Heart left ventricle (tissue), 16 donors: ENCODE measurements at places on chromosomes 5 and 9.
A peak's percentile ranks its signal among the peaks of the same experiment; 100 is the strongest.

DNA sequence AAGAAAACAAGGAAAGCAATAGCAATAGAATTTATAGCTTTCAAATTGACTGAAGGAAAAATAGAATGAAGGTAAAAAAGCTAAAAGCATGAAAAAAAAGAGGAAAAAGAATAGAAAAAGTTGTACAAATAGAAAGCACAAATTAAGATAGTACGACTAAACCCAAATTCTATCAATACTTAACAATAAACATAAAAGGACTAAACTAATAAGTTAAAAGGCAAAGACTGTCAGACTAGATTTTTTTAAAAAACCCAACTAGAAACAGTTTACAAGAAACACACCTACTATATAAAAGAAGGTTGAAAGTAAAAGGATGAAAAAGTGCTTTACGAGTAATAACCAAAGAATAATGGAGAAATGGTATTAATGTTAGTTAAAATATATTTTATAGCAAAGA is 34.7 kb upstream of the NRARP start:
- no peaks in the 10 kb centered on the region for H3K27me3 ChIP-seq
- no peaks in the 10 kb centered on the region for H3K4me1 ChIP-seq
- no peak for DNase-seq
- H3K4me3 ChIP-seq = no peak overlapping the region

DNA sequence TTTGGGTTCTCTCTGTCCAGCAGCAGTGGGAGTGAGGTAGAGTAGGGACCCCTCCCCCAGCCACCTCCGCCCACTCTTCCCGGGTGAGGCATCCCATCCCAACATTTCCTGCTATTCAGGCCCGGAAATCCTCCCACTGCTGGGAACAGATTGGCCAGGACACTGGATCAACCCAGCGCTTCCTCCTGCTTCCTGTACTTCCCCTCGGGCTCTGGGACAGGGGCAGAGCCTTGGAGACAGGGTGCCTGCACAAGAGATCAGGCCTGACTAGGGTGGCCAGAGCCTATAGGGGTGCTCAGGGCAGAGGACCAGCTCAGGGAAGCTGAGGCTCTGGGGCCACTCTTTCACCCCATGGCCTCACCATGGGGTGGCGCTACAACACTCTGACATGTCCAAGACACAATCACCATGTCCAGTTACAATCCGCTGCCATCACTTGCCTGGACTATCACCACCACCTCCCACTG is 14.5 kb downstream of the SH2D3C start:
- peaks cover 52% of the 10 kb centered on the region for H3K4me1 ChIP-seq
- H3K27me3 ChIP-seq = no peaks in the 10 kb centered on the region
- peak; percentile 81 for DNase-seq
- H3K36me3 ChIP-seq = peaks cover 22% of the 10 kb centered on the region

- H3K4me1 ChIP-seq = no peaks in the 10 kb centered on the region
- H3K4me3 ChIP-seq = no peak overlapping the region
- H3K27ac ChIP-seq = no peak overlapping the region
These were observed 367.9 kb upstream of the GRAMD2B start for GRCh38 chr5:126055348-126055729.

DNA sequence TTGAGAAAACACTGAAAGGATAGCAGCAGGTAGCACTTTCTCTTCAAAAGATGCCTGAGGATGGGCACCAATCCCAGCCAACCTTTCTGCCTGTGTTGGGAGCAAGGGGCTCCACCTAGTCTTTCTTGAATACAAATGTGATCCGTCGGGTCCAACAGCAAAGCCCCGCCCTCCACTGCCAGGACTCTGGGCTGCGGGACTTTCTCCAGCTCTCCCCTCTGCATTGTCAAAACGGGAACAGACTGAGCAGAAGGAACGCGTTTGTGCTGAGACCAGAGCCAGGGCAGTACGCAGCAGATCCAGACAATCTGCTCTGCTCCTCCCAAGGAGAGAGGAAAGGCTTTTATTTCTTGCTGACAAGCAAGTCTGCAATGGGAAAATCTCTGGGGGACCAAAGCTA is 139.7 kb downstream of the SEC61B start:
- H3K4me3 ChIP-seq = no peak overlapping the region
- H3K27ac ChIP-seq = no peak overlapping the region
- H3K27me3 ChIP-seq = peaks cover 7% of the 10 kb centered on the region
- no peak for DNase-seq
- no peaks in the 10 kb centered on the region for H3K36me3 ChIP-seq
- no peaks in the 10 kb centered on the region for H3K4me1 ChIP-seq

DNA sequence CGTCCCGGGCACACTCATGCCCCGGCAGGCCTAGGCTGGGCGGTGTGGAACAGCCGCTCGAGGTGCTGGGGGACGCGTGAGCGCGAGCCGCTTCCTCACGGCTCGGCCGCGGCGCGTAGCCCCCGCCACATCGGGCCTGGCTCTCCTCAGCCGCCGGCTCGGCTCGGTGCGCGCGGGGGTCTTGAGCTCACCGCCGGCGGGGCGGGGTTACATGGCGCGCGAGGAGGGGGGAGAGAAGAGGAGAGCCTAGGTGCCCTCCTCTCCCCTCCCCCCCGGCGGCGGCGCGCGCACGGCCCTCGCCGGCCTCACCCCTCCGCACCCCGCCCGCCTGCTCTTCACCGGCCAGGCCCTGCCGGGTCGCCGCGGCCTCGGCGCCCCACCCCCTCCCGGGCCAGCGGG is 7.7 kb downstream of the RANBP6 start:
- no peaks in the 10 kb centered on the region for H3K27me3 ChIP-seq
- H3K4me3 ChIP-seq = peak overlapping the region; percentile 89
- DNase-seq = peak; percentile 85

GRCh38 chr9:73007966-73008672 is 55.3 kb upstream of the ALDH1A1 start:
- no peaks in the 10 kb centered on the region for H3K27me3 ChIP-seq
- DNase-seq = no peak
- no peak overlapping the region for H3K27ac ChIP-seq
- no peaks in the 10 kb centered on the region for H3K4me1 ChIP-seq
- no peaks in the 10 kb centered on the region for H3K36me3 ChIP-seq
- no peak overlapping the region for H3K4me3 ChIP-seq
